ENCODE measurements at places on chromosomes 5 and 9.

DNA sequence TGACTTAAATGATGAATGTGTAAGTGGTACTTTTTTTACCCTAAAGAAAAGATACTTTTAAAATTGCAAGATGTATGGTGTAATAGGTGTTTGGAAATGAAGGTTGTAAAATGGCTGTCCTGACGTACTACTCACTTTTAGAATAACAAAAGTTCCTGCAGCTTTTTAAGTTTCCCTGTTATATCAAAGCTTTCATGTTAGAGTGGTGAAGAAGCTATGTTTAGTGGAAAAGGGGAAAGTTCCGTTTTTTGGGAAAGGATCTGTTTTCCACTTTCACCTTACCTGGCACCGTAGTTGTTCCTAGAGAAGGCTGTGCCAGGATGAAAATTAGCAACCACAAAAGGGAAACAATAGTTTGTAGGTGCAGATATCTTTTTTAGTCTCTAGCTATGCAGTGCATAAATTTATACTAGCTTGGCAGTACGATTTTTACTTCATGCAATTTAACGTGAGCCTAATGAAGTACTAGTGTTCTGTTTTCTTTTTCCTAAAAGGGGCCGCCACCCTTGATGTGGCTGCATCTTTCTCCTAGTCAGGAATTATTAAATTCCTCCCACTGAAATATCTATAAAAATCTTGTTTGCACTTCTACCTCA, 1.3 kb downstream of the TNPO1 start:
- no peak for DNase-seq

GRCh38 chr9:85173967-85174366, 504.4 kb downstream of the NTRK2 start:
- no peak for DNase-seq

GRCh38 chr5:120564013-120564412, 99.9 kb downstream of the PRR16 start:
- DNase-seq, result no peak

DNA sequence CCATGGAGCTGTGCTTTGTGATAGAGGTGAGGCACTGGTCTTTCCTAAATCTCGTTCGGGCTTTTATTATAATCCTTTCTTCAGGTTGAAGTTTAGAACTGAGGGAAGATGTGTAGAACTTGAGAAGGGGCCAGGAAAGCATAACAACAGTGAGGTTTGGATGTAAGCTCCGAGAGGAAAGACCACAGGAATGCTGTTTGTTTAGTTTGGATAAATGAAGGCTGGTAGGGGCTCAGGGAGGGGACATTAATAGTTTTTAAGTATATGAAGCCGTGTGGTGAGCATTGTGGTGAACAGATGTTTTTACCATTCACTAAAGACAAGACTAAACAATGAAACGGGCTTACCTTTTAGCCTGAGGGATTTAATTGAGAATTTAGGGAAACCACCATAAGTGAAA, 130.8 kb downstream of the ARHGAP26 start:
- DNase-seq, result no peak

GRCh38 chr9:68797116-68797515, 92.1 kb downstream of the PIP5K1B start:
- DNase-seq, result no peak

- no peak for DNase-seq
Observed at GRCh38 chr9:118991366-118992285, 377.6 kb downstream of the BRINP1 start.

- no peak for DNase-seq
Observed at GRCh38 chr9:93077811-93078210, 18.2 kb upstream of the CARD19 start.

GRCh38 chr5:14476786-14477435, 104.7 kb upstream of the OTULINL start:
- no peak for DNase-seq

- no peak for DNase-seq
Observed at GRCh38 chr5:3225201-3225960, 370.3 kb upstream of the IRX1 start.
